ENCODE measurements at places on chromosomes 7 and 10.

DNA sequence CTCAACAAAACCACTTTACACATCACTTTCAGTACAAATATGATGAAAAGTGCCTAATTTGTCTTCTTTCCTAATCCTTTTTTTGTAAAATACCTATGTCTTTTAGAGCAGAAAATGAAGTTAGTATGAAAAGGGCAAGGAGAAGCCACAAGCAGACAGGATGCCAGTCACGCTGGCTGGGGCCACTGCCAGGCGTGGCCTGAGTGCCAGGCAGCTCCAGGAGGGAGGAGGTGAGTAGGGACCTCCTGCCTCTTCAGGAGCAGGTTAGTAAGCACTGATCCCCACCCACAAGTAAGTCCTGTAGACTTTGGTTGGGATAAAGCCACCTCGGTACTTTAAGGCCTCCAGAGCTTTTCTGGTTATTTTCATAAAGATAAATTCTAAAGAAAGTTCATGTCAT, 432.0 kb downstream of the GRID1 start:
- DNase-seq, result no peak

- no peak for DNase-seq
Observed at GRCh38 chr7:106772655-106773108, 92.4 kb upstream of the PIK3CG start.

GRCh38 chr7:96273716-96274115, 48.2 kb downstream of the SLC25A13 start:
- no peak for DNase-seq

GRCh38 chr7:106155027-106155426, 42.9 kb upstream of the SYPL1 start:
- no peak for DNase-seq

DNA sequence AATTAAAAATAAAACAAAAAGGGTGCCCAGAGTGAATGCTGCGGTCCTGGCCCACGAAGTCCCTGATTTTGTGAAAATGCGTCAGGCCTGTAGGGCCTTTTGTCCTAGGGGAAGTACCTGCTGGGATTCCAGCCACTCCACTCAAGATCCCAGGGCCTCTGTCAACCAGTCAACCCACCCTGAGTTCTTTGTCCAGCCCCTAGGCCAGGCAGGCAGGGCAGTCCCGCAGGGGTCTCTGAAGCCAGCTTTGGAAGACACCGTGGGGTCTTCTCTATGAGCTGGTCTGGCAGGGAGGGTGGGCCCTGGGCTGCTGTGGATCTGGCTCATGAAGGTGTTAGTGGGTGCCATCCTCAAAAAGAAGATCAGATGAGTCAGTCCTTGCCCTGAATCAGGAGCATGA, 452.5 kb upstream of the MKI67 start:
- DNase-seq, result no peak

- no peak for DNase-seq
Observed at GRCh38 chr7:14507617-14508016, 394.9 kb downstream of the DGKB start.

DNA sequence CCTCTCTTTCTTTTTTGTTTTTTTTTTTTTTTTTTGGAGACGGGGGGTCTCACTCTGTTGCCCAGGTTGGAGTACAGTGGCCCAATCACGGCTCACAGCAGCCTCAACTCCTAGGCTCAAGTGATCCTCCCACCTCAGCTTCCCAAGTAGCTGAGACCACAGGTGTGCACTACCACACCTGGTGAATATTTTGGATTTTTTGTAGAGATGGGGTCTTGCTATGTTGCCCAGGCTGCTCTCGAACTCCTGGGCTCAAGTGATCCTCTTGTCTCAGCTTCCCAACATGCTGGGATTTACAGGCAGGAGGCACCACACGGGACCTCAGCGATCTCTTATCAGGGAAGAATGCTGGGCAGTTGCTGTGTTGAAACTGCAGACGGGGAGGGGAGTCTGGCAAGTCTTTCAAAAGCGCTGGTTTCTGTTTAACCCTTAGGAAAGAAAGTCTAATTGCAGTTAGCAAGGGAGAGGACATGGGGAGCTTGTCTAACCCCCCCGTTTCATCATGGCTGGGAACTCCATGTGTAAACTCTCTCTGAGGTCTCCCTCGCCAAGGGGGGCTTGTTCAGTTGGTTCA, 39.6 kb upstream of the LMTK2 start:
- DNase-seq, result no peak

- DNase-seq, result no peak
Observed at GRCh38 chr7:20440472-20441105, 109.9 kb downstream of the ITGB8 start.

GRCh38 chr10:129854796-129855705, 109.0 kb downstream of the EBF3 start:
- no peak for DNase-seq

- DNase-seq, result no peak
Observed at GRCh38 chr7:75621124-75621523, 117.6 kb downstream of the HIP1 start.

DNA sequence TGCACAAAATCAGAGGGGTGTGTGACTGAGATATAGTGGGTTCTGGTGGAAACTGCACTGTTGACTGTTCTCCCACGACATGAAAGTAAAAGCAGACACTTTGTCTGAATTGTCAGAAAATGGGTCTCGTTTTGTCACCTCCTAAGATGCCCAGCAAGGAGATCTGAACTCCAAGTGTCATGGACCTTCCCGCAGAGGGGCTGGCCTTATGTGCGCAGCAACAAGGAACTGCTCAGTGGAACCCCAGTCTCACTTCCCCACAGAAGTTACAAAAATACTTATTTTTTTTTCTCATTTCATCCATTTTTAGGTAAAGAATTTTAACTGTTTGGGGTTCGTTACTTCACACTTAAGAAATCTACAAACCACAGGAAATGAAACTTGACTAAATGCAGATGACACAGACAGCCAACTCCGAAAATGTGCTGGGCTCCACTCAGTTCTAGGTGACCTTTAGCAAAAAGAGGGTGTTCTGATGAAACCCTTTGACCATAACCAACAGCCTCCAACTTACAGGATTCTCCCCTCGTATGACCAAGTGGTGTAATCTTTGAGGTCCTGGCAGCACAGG, 115.0 kb downstream of the FAM107B start:
- no peak for DNase-seq

- DNase-seq, result no peak
Observed at GRCh38 chr10:46326971-46327370, 40.2 kb downstream of the ANTXRL start.

DNA sequence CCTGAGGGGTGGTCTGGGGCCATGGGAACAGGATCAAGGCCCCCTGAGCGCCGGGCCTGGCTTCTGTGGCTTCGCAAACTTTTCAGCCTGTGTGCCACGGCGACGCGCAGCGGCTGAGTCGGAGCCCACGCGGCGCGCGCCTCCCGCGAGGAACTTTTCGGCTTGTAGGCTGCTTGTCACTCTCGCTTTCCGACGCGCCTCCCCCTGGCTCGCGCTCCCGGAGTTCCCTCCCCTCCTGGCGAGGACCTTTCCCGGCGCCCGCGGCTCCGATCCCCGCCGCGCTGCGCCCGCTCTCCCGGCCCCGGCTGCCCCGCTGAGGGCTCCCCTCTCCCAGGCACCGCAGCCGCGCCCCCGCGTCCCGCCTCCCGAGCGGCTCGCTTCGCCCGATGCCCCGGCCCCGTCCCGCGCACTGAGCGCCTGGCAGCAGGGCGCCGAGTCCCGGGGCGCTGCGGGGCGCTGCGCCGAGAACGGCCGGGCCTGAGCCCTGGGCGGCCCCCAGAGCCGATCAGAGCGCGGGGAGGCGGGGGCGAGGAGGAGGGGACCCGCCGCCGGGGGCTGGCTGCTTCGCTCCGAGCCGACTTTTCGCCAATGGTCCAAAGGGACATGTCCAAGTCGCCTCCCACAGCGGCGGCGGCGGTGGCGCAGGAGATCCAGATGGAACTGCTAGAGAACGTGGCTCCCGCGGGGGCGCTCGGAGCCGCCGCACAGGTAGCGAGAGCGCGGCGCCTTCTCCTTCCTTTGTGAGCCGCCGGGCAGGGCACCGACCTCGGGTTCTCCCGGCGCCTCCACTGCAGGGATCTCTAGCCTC, at the start of gene CACNB2:
Gene CACNB2, plus strand, starts transcription at position 276 of the 808 bp plus-strand sequence.
- no peak for DNase-seq

- no peak for DNase-seq
Observed at GRCh38 chr10:33566001-33566400, 231.5 kb upstream of the NRP1 start.

GRCh38 chr10:115979576-115979975, 293.4 kb downstream of the GFRA1 start:
- DNase-seq, result no peak

DNA sequence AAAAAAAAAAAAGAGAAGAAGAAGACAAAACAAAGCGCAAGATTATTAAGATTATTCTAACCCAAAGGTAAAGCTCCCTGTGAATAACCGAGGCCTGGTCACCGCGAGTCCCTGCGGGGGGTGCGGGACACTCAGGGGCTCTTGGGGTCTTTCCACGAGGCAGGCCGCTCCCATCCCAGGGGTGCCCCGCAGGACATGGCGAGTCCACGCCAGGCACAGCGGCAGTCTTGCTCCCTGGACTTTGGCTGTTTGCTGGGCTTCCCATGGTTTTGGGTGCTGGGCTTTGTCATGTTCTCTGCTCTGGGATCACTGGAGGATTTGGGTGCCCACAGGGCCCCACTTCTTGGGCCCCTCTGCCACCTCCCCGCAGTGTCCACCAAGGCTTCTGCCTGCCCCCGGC, 137.4 kb upstream of the TCERG1L start:
- DNase-seq, result no peak

DNA sequence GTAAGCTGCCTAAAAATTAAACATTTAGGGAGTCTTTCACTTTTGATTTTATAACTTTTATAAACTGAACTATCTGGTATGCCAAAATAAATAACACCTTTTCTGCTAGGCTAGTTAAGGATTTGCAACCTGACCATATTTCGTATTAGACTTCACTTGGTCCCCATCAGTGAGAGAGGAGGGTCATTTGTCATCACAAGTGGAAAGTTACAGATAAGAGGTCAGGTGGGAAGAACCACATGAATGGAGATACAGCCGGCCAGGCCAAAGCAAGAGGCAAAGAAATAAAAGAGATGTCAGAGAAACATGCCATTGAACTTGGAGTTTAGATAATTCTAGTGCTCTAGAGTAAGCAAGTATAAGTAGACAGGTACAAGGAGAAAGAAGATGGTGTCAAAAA, 44.5 kb upstream of the STMP1 start:
- no peak for DNase-seq

DNA sequence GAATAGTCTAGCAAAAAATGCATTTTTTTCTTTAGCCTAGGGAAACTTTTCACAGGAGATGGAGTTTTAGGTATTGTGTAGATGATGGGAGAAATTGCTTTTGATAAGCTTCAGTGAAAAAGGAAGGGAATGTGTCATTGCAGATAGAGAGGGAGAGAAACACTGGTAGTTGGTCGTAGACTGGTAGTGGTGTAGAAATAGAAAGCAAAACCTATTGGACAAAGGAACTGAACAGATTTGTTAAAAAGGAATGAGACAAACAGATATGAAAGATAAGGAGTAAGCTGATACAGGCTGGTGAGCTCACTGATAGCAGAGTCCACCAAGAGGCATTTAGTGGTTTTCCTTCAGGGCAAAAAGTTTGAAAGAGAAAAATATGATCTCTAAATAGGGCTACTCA, 94.3 kb downstream of the ZEB1 start:
- no peak for DNase-seq

- DNase-seq, result no peak
Observed at GRCh38 chr7:91082852-91083495, 181.3 kb upstream of the FZD1 start.

DNA sequence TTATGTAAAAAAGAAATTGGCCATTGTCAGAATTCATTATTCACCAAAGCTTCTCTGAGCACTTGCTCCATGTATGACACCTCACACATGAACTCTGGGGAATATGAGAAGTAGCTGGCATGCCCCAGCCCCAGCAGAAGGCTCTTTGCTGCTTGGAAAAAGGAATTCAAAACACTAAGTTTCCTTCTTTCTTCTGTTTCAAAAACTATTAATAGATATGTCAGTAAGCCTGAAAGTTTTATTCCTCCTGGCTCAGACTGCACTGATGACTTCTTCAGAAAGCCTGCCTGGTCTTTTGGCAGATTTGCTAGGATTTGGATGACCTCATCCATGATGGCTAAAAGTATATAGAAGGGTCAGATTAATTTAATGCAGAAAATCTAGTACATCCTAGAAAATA, 511.0 kb downstream of the GFRA1 start:
- DNase-seq, result no peak

GRCh38 chr10:32323051-32323450, 23.9 kb downstream of the EPC1 start:
- no peak for DNase-seq

DNA sequence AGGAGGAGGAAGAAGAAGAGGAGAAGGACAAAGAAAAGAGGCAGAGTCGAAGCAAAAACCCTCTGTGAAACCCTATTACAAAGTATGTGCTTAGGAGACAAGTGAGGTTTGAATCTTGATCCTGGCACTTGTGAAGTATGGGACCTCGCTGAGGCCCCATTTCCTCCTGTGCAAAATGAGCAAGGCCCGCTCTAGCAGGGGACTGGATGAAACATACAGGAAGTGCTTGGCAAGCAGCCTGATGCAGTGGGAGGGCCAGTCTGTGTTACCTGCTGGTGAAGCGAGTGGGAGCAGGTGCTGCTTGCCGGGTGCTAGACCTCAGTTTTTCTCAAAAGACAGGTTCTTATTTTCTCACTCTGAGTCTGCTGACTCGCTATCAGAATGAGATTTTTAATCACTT, 150.4 kb downstream of the JCAD start:
- no peak for DNase-seq

DNA sequence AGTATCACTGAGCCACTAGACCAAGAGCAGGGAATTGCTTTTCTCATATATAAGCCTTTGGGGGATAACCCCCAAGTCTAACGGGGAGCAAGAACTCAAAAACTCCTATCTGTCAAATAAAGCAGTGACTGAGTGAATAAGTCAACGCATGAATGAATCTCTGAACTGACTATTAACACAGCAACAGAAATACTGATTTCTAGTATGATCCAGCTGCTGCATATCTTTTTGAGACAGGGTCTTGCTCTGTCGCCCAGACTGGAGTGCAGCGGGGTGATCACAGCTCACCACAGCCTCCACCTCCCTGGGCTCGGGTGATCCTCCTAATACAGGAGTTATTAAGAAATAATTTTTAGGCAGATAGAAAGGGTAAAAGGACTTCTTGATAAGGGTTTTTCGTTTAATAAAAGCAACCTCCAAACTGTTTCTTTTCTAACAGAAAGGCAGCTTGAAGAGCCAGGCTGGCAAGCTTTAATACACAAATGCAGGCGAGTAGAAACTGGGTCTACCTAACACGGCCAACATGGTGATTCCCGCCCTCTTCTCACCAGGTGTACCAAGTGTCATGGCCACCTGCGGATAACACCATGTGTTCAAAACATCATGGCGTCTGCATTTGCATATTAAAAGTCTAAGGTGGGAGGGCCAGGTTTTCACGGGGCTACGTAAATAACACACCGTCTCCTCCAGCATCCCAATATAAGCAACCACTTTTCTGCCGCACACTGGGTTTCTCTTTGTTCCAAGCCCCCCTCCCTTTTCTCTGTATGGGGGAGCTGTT, 631.9 kb downstream of the PARD3 start:
- no peak for DNase-seq

DNA sequence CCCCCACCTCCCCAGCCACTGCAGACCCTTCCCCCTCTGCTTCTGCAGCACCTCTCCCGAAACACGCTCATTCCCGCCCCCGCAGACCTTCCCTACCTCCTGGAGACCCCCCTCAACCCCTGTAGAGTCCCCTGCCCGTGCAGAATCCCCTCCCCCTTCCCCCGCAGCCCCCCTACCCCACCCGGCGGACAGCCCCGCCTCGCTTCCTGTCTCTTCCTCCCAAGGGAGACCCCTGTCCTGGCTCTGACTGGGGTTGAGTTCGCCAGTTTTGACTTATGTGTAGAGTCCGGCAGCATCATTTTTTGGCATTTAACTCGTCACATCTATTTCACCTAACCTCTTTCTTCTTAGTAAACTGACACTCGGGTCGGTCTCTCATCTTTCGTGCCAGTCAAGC, 54.0 kb downstream of the ALOX5 start:
- no peak for DNase-seq
